ENCODE measurements at places on chromosomes 7 and 10.
A peak's percentile ranks its signal among the peaks of the same experiment; 100 is the strongest.

DNA sequence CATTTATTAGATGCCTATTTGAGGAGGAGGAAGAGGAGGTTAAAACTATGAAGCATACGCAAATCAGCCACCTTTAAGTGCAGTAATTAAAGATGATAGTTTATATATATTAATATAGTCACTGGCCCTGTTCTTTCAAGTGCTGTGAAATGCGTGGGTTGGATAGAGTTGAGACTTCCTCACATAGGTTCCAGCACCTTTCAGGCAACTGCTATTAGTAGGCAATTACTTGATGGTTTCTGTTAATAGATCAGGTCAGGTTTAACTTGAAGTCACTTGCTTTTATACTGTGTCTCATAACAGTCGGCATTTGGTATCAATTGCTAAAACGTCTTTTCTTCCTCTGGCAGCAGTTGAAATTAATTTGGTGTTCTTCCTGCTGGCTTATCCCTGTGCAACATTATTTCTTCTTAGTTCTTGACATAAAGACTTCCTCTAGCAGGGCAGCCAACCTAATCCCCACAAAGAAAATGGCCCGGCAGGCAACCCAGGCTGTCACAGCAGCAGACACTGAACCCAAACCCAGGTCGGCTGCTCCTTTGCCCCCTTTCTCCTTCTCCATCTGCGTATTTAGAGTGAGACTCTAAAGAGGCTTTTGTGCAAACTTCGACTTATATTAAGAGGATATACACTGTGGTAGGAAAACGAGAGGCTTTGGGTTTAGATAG is 35.3 kb upstream of the BET1 start:
- DNase-seq, result no peak

- DNase-seq, result no peak
Measured at GRCh38 chr7:149007611-149008010, 20.7 kb downstream of the PDIA4 start.

DNA sequence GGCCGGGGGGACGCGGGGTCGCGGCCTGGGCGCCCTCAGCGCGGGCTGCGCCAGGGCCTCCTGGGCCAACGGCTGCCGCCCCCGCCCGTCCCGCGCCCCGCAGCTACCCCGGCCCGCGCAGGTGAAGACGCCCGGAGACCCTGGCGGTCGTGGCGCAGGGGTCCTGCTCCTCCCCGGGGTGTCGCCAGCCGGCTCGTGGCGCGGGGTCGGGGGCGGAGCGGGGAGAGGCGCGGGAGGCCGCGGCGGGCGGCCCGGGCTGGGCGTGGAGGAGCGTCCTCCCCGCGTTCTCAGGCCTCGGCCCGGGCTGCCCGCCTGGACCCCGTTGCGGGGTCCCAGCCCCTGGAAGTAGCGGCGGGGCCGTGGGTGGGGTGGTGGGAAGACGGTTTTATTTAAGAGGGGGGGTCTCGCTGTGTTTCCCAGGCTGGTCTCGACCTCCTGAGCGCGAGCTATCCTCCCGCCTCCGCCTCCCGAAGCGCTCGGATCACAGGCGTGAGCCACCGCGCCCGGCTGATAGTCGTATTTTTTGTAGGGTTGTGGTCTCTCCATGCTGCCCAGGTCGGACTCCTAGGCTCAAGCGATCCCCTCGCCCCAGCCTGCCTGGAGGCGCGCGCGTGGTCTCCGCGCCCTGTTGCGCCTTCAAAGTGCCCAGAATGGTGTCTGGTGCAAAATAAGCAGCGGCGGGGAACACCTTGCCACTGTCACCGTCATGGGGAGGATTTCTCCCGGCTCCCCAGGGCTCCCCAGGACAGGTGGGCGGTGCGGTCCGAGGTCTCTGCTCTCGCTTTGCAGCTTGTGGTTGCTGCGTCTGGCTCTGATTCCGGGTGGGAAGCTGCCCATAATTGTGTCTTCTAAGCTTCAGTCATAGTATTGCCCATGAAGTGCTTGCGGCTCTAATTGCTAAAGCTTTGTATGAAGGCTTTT is 15.3 kb upstream of the SUN1 start:
- DNase-seq, result no peak

GRCh38 chr7:24883622-24884013 is 96.4 kb downstream of the OSBPL3 start:
- no peak for DNase-seq

DNA sequence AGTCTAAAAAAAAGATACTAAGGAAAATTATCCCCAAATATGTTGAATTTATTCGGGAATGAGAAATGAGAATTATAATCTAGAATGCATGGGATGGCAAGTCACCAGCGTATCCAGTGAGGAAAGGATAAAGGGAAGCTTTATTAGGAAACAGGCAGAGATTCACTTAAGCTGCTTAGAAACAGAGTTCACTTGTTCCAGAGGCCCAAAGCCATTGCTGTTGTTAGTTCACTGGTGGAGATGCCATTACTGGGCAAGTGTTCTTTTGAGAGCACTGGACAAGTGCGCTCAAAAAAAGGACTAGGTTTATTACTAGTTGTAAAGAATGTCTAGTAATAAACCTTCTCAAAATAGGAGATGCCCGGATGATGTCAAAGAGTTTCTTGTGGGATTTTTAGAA is 51.2 kb downstream of the MICU1 start:
- no peak for DNase-seq

- DNase-seq, result no peak
Measured at GRCh38 chr7:115047958-115048720, 126.2 kb downstream of the MDFIC start.

GRCh38 chr10:103895411-103896186 is 22.4 kb downstream of the STN1 start:
- DNase-seq, result no peak

- DNase-seq, result peak; percentile 4
Measured at GRCh38 chr7:16078076-16078952, 343.0 kb downstream of the CRPPA start.

DNA sequence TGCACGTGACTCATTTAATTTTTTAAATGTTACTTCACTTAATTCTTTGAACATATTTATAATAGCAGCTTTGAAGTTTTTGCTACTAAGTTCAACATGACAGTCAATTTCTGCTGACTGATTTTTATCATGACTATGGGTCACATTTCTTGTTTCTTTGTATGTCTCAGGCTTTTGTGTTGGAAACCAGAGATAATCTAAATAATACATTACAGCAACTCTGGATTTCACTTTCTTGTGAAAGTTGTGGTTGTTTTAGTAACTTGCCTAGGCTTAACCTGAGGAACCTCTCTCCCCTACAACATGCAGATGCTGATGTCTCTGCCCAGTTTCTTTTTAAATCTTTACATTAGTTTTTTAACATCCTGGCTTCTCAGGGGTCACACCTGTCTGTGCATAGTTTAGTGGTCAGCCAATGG is 180.8 kb downstream of the CCDC71L start:
- DNase-seq, result peak; percentile 27

- no peak for DNase-seq
Measured at GRCh38 chr10:78919181-78919966, 149.4 kb upstream of the ZMIZ1 start.

DNA sequence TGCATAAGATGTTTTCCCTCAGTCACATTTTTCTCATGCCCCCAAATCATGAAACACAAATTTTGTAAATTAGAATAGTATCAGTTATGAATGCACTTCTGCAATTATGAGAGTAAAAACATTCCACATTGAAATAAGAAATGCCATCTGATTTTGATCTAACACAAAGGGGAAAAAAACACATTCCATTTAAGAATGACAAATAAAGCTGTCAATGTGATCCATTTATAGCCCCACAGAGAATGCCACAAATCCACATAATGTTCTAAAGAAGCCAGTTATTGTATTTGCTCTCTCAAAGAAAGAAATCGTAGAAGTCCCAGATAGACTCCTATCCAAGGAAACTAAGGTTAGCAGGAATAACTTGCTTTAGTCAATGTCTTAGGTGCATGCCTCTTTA is 48.7 kb upstream of the RHOBTB1 start:
- DNase-seq, result no peak

GRCh38 chr10:95783741-95784140 is 27.8 kb downstream of the ENTPD1 start:
- DNase-seq, result peak; percentile 90

- DNase-seq, result no peak
Measured at GRCh38 chr10:84317174-84317573, 11.2 kb upstream of the CCSER2 start.

- DNase-seq, result no peak
Measured at GRCh38 chr7:17176371-17177032, 122.0 kb upstream of the AHR start.

DNA sequence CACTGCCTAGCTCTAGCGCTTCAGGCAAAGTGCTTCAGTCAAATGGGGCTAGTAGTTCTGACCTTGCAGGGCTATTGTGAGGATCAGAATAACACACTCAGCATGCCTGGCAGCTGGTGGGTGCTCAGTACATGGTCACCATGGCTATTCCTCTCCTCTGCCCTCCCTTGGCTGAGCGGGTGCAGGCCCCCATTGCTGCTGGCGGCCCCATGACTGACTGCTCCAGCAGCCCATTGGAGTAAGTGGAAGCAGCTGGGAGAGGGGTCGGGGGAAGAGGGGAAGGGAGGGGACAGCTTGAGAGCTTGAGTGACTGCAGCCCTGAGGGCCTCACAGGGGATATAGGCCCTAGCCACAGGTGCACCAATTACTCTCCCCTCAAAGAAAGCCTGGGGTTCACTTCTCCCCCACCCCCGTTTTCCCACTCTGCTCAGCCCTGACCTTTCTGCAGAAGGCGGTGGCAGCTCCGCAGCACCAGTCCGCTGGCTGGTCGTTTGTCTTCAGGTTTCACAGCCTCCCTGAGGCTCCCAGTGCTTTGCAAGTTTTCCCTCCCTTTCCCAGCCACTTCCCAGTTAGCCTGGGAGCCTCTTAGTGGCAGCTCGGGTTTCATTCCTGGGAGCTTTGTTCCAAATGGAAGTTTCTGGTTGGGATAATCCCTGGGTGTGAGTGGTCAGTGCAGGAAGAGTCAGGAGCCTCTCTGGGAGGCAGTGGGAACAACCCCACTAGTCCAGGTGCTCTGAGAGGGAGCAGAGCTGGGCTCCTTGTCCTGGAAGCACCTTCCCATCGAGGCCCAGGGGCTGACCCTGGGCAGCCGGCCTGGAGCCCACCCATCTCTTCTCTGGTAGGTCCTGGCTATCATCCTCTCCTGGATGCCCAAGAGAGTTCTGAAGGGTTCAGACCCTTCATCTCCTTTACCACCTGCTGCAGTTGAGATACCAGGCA is 16.3 kb downstream of the FGF8 start:
- no peak for DNase-seq

- no peak for DNase-seq
Measured at GRCh38 chr7:93968911-93969620, 35.1 kb downstream of the BET1 start.

DNA sequence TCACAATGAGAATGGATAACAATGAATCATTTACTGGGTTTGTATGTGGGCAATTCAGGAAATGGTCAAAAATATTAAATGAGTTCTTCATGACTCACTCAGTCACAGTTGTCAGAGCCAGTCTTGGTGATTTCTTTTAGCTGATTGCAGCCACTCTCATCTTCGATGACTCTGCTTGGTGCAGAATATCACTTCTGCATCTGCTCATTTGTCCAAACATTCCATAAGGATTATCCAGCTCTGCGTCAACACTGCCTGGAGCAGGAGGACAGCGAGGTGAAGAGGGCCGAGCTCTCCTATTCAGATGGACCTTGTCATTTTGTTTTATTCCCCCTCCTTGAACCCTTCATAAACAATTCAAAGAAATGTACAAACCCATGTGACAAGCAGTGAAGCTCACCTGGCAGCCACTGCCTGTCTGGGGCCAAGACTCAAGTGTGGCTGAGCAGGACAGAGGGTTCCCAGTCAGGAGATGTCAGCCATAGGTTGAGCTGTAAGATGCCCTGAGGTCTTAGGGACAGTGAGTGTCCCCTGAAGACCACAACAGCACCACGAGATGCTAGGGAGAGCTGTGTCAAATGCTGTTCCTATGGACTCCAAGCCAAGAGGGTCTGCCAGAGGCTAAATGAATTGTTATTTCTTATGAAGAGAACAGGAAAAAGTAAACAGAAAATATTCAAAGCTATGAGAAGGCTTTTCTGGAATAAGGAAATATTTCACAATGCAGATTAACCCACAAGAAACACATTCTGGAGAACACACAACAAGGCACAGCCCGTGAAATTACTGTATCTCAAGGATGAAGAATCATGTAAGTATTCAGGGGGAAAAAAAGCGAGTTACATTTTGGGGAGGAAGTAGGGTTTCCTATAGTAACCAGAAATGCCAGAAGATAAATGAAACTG is 33.1 kb upstream of the EGFR start:
- DNase-seq, result no peak

GRCh38 chr10:128860574-128860973 is 606.5 kb upstream of the MGMT start:
- no peak for DNase-seq

DNA sequence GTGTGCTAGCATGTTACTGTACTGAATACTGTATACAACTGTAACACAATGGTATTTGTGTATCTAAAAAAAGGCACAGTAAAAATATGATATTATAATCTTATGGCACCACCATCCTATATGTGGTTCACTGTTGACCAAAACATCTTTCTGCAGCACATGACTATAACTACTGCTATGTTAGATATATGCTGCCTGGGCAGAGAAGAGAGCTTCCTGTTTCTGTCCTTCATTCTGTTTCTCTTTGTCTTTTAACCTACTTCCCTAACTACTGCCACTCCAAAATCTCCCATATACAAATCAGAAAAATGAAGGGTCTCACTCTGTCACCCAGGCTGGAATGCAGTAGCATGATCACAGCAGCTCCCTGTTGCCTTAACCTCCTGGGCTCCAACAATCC is 8.8 kb upstream of the FGL2 start:
- DNase-seq, result no peak

DNA sequence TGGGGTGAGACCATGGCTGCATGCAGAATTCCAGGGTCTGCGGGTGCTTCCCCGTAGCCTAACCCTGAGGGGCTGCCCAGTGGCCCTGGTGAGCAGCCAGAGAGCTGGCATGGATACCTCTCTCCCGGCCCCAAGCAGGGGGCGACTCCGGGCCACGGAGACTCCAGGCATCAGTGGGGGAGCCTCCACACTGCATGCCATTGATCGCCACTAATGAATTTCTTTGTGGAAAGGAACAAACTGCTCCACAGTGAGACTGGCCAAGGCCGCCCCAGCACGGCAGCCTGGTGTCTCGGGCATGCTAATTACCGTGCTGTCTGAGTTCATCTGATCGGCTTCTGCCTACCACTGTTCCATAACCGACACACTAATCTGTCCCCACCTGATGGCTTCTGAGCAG is 184.4 kb downstream of the GRID1 start:
- DNase-seq, result no peak

DNA sequence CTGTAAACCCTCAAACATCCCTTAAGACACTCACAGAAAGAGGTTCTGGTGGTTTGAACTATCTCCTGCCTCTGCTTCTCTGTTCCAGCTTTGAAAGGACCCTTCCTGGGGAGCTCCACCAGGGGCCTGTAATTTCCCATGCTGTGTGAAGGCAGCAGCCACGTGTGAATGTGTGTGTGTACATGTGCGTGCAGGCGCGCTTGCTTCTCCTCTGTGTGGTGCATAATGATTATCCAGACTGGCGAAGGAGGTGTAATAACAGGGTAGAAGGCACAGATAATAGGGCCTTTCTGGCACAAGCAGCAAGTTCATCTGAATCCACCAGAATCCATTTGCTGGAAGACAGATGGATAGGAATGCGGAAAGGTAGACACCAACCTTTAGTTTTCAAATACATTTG is 466.5 kb downstream of the GRID1 start:
- DNase-seq, result no peak

Data from GM12864 (cell line).